ENCODE measurements at places on chromosomes 4 and X. TPM values are rescaled to one million over a fixed set of nuclear protein-coding genes. Genes with fewer than 3 reads are reported as not detected.

SPIN4 gene
- total RNA-seq: 4.7 TPM

SLC25A4 gene
- 28.0 TPM for total RNA-seq

DNA sequence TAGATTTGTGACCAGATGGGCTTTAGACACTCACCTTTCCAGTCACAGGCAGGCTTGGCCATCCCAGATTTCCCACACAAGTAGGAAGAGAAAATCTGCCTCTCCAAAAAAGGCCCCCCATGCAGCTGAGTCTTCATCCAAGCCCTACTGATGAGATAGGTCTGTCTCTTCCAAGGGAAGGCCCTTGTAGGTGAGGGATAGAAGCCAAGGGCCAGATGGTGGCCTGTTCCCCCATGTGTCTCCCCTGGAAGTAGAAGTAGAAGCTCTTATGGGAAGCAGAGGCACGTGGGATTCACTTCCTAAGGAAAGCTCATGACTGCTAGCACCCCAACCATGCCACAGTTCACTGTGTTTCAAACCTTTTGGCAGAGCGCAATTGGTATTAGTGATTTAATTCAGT, 81.5 kb downstream of the REPS2 start:
- no peak for DNase-seq

KLKB1 gene
- 1.2 TPM for total RNA-seq

DNA sequence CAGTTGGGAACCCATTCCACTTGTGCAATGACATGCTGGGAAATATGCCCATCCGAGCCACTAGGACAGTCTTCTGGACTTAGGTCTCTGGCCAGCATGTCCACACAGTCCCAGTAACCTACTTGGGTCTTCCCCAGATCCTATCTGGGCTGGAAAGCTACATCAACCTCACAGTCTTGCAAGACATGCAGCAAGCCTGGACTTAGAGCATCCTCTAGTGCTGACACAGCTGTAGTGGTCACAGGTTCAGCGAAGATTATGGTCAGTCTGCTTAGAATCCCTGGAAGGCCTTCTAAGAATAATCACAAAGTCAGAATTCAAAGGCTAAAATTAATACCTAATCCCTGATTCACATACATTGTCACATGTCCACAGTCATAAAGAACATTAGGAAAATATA, 842.7 kb downstream of the STPG2 start:
- no peak for DNase-seq

- DNase-seq: no peak
Measured at GRCh38 chr4:85672116-85672515, 197.2 kb downstream of the ARHGAP24 start.

GRCh38 chr4:153521478-153521877, 55.3 kb downstream of the TMEM131L start:
- DNase-seq: no peak

DNA sequence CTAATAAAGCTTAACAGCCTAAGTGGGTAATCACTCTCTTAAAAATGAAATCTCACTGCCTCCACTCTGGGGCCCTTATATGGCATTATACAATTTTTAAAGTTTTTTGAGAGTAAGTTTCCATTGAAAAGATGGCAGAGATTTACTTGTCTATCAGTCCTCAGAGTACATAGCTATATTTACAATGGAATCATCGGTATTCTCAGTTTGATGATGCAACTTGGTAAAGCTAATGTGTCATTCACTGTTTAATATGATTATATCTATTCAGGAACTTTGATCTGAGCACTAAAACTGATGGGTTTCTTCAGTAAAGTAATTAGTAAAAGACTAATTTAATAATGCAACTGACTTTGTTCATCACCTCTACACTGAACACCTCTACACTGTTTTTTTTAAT, 51.6 kb downstream of the CT47B1 start:
- DNase-seq: no peak

- DNase-seq: no peak
Measured at GRCh38 chrX:138519296-138519695, 192.2 kb downstream of the FGF13 start.

DNA sequence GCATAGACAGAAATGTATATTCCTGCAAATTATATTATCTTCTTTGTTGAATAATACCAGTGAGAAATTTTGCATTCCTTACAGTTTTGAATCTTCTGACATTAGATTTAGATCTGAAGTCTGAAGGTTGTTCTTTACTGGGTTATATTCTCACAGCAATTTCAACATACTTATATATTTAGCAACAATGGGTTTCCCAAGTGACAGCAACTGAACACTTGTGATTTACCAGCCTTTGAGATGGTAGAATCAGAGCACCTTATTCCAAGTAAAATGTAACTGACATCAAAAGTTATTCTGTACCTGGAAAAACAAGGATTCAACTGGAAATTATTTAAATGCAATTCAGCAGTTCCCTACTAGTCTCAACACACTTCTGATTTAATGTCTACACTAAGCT, 66.0 kb downstream of the RELL1 start:
- no peak for DNase-seq

DNA sequence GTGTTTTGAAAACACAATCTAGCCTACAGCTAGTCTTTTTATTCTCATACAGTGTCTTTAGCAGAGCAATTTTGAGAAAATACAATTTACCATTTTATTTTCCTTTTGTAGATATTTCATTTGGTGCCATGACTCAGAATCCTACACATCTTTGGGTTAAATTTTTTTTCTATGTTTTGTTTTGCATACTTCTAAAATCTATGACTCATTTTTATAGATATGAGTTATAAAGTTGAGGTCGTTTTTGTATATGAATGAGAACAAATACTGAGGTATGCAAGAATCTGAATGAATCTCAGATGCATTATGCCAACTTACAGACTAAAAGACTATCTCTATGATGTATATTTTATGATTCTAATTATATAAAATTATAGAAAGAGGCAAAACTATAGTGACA, 206.5 kb upstream of the ANXA10 start:
- no peak for DNase-seq

- no peak for DNase-seq
Measured at GRCh38 chr4:143254491-143255226, 69.9 kb downstream of the USP38 start.

DNA sequence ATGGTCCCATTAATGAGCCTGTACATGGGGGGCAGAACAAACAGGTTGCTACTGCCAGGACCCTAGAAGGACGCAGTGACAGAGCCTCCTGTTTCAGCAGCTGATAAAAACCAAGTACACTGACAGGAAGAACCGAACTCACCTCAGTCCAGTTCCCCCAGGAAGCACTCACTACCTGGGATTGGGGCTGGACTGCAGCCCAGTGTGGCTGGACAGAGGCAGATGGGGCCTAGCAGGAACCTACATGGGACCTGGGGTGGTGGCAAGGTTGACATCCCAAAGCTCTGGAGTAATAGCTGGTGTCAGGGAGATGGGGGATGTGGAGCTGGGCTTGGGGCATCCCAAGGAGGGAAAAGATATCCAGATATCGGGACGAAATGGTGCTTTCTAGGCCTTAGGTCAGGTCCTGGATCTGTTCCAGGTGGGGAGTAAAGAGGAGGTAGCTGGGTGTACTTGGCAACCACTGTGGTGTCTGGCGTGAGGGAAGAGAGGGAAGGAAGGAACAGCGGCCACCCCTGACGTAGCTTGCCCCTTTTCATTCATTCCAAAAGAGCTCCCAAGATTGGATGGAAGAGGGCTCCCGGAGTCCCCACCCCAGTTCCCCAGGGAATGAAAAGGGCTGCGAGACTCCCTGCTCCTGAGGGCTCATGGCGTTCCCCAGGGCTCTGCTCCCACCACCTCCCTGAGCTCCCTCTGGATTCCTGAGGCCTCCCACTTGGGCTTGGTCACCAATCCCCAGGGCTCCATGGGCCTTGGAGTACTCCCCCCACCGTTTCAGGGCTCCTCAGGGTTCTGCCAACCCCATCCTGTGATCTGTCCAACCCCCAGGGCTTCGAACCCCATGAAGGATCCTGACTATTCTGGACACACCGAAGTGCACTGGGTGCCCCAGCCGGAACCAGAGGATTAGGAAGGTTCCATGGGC, 4.5 kb downstream of the EMD start:
- no peak for DNase-seq

UFSP2 gene
- total RNA-seq: 37.3 TPM

GRCh38 chr4:107258359-107258758, 222.2 kb upstream of the DKK2 start:
- no peak for DNase-seq

GRCh38 chrX:120857240-120857639, 18.4 kb downstream of the CT47B1 start:
- no peak for DNase-seq

DNA sequence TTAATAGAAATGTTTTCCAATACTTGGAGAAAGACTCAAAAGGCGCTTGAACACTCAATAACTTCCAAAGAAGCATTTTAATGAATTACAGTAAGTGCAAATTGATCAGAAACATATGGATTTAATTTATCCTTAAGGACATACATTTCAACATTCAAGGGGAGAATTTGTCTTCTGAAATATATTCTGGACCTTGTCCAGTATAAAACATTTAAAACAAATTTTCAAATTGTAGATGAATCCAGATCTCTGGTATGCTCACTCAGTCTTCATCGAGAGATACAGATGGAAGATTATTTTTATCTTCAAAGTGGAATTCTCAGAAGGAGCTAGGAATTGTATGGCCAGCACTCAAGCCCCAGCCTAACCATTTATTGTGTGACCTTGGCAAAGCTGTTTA, 310.4 kb downstream of the ZNF674 start:
- no peak for DNase-seq

DNA sequence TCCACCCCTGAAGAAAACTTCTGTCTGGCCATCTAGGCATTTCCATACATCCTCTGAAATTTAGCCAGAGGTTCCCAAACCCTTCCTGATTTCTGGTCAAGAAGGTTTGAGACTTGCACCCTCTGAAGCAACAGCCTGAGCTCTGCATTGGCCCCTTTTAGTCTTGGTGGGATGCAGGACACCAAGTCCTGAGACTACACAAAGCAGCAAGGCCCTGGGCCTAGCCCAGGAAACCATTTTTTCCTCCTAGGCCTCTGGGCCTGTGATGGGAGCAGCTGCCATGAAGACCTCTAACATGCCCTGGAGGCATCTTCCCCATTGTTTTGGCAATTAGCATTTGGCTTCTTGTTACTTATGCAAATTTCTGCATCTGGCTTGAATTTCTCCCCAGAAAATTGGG, 196.6 kb downstream of the IL1RAPL2 start:
- no peak for DNase-seq

GRCh38 chr4:23237771-23238170, 545.0 kb downstream of the GBA3 start:
- DNase-seq: no peak

NHSL2 gene
- 14.6 TPM for total RNA-seq

DNA sequence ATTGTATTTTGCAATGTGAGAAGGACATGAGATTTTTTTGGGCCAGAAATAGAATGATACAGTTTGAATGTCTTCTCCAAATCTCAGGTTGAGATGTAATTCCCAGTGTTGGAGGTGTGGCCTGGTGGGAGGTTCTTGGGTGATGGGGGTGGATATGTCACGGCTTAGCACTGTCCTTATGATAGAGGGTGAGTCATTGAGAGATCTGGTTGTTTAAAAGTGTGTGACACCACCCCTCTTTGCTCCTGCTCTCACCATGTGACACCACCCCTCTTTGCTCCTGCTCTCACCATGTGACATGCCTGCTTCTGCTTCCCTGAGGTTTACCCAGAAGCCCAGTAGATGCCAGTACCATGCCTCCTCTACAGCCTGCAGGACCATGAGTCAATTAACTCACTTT, 1226.9 kb downstream of the PCDH7 start:
- no peak for DNase-seq

TAF7L gene
- 0.18 TPM for total RNA-seq

HSFX3 gene
- not detected for total RNA-seq

DNA sequence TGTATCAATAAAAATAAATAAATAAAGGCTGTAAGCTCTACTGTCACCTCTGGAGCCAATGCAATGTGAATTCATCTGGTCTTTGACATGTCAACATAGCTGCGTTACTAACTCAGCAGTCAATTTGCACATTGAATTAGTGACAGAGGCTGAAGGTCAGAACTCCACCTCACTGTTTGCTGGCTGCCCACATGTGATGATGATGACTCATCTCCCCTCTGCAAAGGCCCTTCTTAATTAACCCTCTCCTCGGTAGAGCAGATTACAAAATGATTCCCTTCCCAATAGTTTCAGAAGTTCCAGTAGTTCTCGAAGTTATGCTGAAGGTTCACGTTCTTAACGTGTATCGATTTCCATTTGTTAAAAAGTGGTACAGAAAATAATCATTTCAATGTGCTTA, 1626.0 kb upstream of the TENM3 start:
- no peak for DNase-seq

GRCh38 chr4:36420111-36420679, 138.8 kb downstream of the DTHD1 start:
- no peak for DNase-seq

GRCh38 chr4:153528705-153529485, 62.7 kb downstream of the TMEM131L start:
- DNase-seq: no peak

GYPA gene
- not detected for total RNA-seq

DNA sequence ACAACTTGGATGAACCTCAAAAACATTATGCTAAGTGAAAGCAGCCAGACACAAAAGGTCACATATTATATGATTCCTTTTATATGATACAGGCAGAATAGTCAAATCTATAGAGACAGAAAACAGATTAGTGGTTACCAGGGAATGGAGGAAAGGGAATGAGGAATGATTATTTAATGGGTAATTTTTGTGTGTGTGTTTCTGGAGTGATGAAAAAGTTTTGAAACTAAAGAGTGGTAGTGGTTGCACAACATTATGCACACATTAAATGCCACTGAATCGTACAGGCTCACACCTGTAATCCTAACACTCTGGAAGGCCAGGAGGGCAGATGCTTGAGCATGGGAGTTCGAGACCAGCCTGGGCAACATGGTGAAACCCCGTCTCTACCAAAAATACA, 19.6 kb upstream of the SOD3 start:
- no peak for DNase-seq

DNA sequence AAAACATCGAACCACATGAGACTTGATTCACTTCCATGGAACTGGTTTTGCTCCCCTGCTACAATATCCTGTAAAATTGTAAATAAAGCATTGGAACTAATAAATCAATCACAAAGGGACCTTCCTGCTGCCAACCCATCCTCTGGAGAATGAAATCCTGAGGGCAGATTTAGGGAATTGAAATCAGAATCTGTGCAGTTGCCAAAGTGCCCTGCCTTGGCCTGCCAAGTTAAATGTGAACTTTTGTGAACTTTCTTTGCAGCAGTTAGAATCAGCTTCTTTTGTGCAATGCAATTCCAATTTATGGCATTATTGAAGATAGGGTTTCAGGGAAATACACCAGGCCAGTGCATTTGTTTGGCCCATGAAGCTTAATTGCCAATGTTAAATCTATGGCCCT, 263.1 kb downstream of the PTTG2 start:
- DNase-seq: no peak

All from ureter (tissue), 1 donor.